ENCODE measurements at places on chromosomes 12 and 14. TPM values are rescaled to one million over a fixed set of nuclear protein-coding genes. Genes with fewer than 3 reads are reported as not detected.
A peak's percentile ranks its signal among the peaks of the same experiment; 100 is the strongest.

GRCh38 chr14:23572836-23573235 is 5.2 kb upstream of the AP1G2 start:
- H3K4me1 ChIP-seq: peaks cover 52% of the 10 kb centered on the region
- peaks cover 2% of the 10 kb centered on the region for H3K27me3 ChIP-seq
- no peak overlapping the region for H3K27ac ChIP-seq
- no peaks in the 10 kb centered on the region for H3K36me3 ChIP-seq
- DNase-seq: peak; percentile 3

- H3K27me3 ChIP-seq: no peaks in the 10 kb centered on the region
- DNase-seq: no peak
- no peak overlapping the region for H3K27ac ChIP-seq
- peaks cover 5% of the 10 kb centered on the region for H3K4me1 ChIP-seq
- no peak overlapping the region for H3K4me3 ChIP-seq
These were observed 8.0 kb downstream of the IL23A start for GRCh38 chr12:56346675-56347074.

GRCh38 chr12:115201966-115202365 is 518.0 kb upstream of the TBX3 start:
- H3K27ac ChIP-seq: no peak overlapping the region
- H3K4me3 ChIP-seq: no peak overlapping the region
- H3K4me1 ChIP-seq: no peaks in the 10 kb centered on the region
- no peaks in the 10 kb centered on the region for H3K27me3 ChIP-seq
- no peaks in the 10 kb centered on the region for H3K36me3 ChIP-seq
- no peak for DNase-seq

DNA sequence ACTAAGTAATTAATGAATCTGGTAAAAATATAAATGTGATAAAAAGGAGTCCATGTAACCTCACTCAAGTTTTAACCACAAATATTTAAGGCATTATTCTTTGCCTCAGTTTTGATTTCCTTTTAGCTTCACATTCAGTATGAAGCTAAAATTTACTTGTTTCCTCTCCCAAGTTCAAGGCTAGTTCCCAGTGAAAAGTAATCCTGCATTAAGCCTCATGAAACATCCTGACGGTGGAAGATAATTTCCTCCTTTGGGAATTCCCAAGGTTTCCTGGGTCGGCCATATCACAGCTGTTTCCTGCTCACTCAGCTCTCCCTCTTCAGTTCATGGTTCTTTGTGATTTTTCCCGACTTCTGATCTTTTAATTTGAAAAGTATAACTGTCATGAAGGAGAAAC is 1256.8 kb upstream of the FLRT2 start:
- no peaks in the 10 kb centered on the region for H3K4me1 ChIP-seq
- H3K4me3 ChIP-seq: no peak overlapping the region
- no peak overlapping the region for H3K27ac ChIP-seq
- no peaks in the 10 kb centered on the region for H3K36me3 ChIP-seq
- DNase-seq: no peak

GRCh38 chr12:132061641-132062430 is 82.3 kb downstream of the DDX51 start:
- no peaks in the 10 kb centered on the region for H3K4me1 ChIP-seq
- no peaks in the 10 kb centered on the region for H3K27me3 ChIP-seq
- no peak overlapping the region for H3K27ac ChIP-seq
- peaks cover 61% of the 10 kb centered on the region for H3K36me3 ChIP-seq

GRCh38 chr14:76872796-76873432 is 46.7 kb downstream of the LRRC74A start:
- peaks cover 1% of the 10 kb centered on the region for H3K27me3 ChIP-seq
- peak; percentile 14 for DNase-seq
- H3K27ac ChIP-seq: no peak overlapping the region
- H3K36me3 ChIP-seq: no peaks in the 10 kb centered on the region
- no peaks in the 10 kb centered on the region for H3K4me1 ChIP-seq

DNA sequence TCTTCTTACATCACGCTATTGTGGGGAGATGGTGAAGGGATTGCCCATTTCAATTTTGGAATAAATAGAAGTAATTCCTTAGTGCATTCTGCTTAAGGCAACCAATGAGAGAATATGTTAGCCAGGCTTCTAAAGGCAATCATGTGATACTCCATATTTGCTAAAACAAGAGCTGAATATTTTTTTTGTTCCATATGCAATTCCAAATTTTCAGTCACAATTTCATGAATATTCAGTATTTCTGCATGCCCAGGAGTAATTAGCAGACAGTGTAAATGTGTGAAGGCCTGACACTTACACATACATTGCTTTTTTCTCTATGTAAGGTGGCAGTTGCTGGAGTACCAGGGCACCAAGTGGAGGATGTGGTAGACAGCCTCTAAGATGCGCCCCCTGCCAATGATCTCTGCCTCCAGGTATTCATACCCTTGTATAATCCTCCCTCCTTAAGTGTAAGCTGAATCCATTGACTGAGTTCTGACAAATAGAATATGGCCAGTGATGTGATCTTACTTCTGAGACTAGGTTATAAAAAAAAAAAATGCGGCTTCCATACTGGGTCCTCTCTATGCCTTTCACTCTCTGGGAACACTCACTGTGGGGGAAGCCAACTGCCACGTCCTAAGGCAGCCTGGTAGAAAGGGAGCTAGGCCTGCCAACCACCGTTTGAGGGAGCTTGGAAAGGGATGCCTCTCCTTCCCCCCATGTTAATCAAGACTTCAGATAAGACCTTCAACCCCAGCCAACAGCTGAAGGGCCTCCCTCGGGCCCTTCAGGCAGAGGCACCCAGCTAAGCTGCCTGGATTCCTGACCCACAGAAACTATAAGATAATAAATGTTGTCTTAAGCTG is 62.7 kb upstream of the PTGR2 start:
- H3K27me3 ChIP-seq: no peaks in the 10 kb centered on the region
- no peaks in the 10 kb centered on the region for H3K36me3 ChIP-seq
- DNase-seq: no peak
- no peak overlapping the region for H3K27ac ChIP-seq

GRCh38 chr12:75390899-75391538 is at the start of gene GLIPR1L2:
GLIPR1L2 (plus strand) TSS chr12:75391089; CDS start chr12:75391117, 28 bp downstream.
- DNase-seq: peak; percentile 10
- peak within 1 kb of the TSS; percentile 13 for H3K4me3 ChIP-seq
- no peak within 1 kb of the TSS for H3K27ac ChIP-seq
- no peaks in the 10 kb centered on the region for H3K27me3 ChIP-seq
- no peaks in the 10 kb centered on the region for H3K4me1 ChIP-seq
- no peaks in the 10 kb centered on the region for H3K36me3 ChIP-seq

DNA sequence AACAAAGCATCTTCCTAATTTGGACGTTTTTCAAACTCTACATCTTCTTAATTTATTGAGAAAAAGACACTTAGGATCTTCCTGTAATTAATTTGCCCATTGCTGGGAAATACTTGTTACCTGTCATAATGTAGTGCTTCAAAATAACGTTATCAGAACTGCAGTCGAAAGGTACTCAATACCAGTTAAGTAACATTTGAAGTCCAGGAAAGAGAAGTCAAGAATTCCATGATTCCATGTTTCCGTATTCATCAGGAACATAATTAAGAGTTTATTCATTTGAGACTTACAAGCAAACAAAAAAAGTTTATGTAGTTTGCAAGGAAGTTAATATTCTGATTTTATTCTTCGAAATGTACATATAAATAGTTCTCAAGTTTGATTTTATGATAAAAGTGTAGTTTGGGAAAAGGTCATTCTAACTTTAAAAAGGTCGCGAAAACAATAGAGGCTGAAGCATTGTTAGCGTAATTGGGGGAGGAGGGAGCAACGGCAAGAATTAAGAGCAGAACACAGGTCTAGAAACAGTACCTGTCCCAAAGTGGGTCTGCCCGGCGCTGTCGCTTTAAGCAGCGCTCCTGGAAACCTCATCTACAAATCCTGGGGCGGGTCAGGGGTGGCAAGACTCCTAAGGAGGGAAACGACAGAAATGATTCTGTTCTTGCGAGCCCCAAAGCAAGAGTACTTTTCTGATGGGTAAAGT is 1.2 kb upstream of the KCNMB4 start:
- H3K36me3 ChIP-seq: no peaks in the 10 kb centered on the region
- H3K4me1 ChIP-seq: peaks cover 20% of the 10 kb centered on the region
- no peak for DNase-seq
- H3K4me3 ChIP-seq: peak overlapping the region; percentile 78
- H3K27ac ChIP-seq: no peak overlapping the region
- peaks cover 21% of the 10 kb centered on the region for H3K27me3 ChIP-seq

GRCh38 chr12:125129179-125129571 is 63.9 kb downstream of the AACS start:
- peaks cover 36% of the 10 kb centered on the region for H3K36me3 ChIP-seq
- H3K4me3 ChIP-seq: no peak overlapping the region
- DNase-seq: no peak
- no peaks in the 10 kb centered on the region for H3K4me1 ChIP-seq
- no peak overlapping the region for H3K27ac ChIP-seq
- H3K27me3 ChIP-seq: no peaks in the 10 kb centered on the region

DNA sequence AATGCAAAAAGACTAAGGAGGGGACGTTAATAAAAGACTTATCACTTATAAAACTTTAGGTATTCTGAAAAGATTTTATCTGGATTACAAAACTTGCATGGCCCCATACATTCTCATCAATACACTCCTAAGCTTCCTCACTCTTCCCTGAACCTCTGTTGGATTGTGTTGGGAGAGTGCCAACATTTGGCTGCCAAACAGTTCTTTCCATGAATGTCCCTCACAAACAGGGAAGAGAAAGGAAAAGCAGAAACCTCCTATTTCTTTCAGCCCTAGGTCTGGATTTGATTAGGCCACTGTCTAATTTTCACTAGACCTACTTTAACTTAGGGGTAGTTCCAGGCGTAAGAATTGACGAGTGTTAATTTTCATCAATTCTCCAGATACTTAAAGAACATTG is 11.7 kb downstream of the PTHLH start:
- no peak overlapping the region for H3K4me3 ChIP-seq
- no peaks in the 10 kb centered on the region for H3K4me1 ChIP-seq
- no peaks in the 10 kb centered on the region for H3K36me3 ChIP-seq
- no peak overlapping the region for H3K27ac ChIP-seq
- 0 out of 3 replicates have a peak, but pooled peaks cover 6% of the 10 kb centered on the region for H3K27me3 ChIP-seq
- no peak for DNase-seq

DNA sequence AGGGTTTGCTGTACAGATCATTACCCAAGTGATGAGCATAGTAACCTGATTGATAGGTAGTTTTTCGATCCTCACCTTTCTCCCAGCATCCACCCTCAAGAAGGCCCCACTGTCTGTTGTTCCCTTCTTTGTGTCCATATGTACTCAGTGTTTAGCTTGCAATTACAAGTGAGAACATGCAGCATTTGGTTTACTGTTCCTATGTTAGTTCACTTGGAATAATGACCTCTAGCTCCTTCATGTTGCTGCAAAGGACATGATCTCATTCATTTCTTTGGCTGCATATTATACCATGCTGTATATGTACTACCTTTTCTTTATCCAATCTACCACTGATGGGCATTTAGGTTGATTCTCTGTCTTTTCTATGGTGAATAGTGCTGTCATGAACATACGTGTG is 181.6 kb upstream of the FOXG1 start:
- no peaks in the 10 kb centered on the region for H3K36me3 ChIP-seq
- no peak overlapping the region for H3K4me3 ChIP-seq
- DNase-seq: no peak
- H3K27ac ChIP-seq: no peak overlapping the region
- no peaks in the 10 kb centered on the region for H3K4me1 ChIP-seq

- peaks cover 1% of the 10 kb centered on the region for H3K27me3 ChIP-seq
- H3K4me1 ChIP-seq: peaks cover 19% of the 10 kb centered on the region
- H3K27ac ChIP-seq: no peak overlapping the region
- no peak overlapping the region for H3K4me3 ChIP-seq
These were observed 4.6 kb downstream of the TTC7B start for GRCh38 chr14:90811641-90812040.

DNA sequence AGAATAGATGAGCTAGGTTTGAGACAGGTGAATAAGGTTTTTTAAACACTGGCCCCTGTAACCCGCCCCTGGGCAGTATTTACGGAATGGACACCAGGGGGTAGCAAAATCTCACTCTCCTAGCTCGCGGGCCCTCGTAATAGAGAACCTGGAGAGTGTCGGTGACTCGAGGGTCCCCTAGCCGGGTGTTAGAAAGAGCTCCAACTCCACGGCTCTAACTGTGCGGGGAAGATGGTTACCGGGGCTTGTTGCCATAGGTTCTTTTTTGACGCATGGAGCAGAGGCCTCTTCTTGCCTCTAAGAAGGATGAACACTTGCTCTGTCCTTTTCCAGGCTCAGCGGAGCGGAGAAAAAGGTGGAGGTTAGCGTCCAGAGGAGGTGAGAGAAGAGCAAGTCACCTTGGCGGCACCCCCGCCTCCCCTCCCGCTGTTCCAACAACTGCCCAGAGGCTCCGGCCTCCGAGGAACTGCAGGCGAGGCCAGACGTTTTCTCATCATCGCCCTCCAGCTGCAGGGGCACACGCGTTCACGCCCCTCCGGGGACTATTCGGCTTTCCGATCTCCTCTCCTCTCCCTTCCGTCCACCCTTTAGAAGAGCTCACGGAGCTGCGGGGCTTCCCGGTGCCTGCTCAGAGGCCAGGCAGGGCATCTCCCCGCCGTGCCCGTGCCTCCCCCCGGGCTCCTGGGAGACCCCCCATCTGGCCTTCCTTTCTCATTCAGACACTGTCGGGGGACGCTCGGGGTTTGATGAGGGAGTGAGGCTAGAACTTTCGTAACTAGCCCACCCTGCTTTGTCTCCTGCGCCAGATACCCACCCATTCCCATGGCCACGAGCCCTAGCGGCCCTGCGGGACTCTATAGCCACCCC is 1.4 kb upstream of the ARHGEF40 start:
- H3K4me3 ChIP-seq: peak overlapping the region; percentile 87
- peak; percentile 84 for DNase-seq
- peaks cover 61% of the 10 kb centered on the region for H3K4me1 ChIP-seq
- H3K36me3 ChIP-seq: peaks cover 13% of the 10 kb centered on the region
- peak overlapping the region; percentile 77 for H3K27ac ChIP-seq
- no peaks in the 10 kb centered on the region for H3K27me3 ChIP-seq

DNA sequence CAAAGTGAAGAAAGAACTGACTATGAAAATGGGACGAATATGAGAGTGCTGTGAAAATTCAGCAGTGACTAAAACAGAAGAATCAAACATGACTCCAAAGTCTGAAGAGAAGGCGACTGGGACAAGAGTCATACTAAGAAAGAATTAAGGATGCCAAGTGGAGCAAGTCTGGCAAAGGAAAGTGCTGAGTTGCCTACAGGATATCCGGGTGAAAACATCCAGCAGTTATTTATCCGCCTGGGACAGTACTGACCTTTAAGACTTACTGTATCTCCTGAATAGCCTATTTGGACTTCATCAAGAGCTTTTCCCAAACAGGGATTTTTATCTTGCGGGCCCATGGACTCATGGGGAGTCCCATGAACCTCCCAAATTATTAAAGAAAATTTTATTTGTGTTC is 41.1 kb downstream of the KICS2 start:
- H3K4me3 ChIP-seq: no peak overlapping the region
- 0 out of 2 replicates have a peak, but pooled peaks cover 7% of the 10 kb centered on the region for H3K4me1 ChIP-seq
- no peak for DNase-seq
- H3K27me3 ChIP-seq: no peaks in the 10 kb centered on the region

DNA sequence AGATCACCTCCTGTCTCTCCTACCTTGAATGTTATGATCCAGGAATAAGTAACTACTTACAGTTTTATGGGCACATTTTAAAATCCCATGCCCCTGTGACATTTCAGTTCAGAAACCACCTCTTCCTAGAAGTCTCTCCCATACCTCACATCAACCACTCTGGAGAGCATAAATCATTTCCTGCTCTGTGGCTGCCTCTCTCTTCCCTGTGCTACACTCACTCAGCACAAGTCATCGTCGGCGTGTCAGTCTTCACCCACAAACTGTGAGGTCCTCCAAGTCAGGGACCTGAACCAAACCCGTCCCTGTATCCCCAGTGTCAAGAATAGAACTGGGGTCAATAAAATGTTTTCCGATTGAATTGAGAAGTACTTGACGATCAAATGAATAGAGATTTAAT is 863.3 kb downstream of the BCL11B start:
- H3K36me3 ChIP-seq: no peaks in the 10 kb centered on the region
- no peaks in the 10 kb centered on the region for H3K27me3 ChIP-seq
- no peak overlapping the region for H3K4me3 ChIP-seq
- H3K27ac ChIP-seq: no peak overlapping the region
- no peak for DNase-seq

KCNK10 gene
- total RNA-seq: not detected

WSCD2 gene
- total RNA-seq: not detected

LRRC74A gene
- total RNA-seq: not detected

LYZ gene
- 1,312 TPM for total RNA-seq

All from HepG2 (cell line).